ENCODE measurements at places on chromosomes 2 and 18.

DNA sequence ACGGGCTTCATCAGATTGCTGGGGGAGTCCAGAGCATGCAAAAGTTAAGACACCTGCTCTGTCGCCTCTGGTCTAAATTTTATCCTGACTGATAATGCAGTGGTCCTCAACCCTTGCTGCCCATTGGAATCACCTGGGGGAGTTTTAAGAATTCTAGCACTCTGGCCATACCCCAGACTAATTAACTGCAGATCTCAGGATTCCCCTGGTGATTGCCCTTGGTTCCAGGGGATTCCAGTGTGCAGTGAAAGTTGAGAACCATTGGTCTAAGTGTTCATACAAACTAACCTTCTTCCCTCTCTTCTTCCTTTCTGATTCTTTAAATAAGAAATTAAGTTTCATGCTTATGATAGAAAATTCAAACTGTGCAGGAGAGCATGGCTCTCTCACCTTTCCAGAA lies 105.7 kb upstream of the MGAT5 start:
- DNase-seq: no peak

DNA sequence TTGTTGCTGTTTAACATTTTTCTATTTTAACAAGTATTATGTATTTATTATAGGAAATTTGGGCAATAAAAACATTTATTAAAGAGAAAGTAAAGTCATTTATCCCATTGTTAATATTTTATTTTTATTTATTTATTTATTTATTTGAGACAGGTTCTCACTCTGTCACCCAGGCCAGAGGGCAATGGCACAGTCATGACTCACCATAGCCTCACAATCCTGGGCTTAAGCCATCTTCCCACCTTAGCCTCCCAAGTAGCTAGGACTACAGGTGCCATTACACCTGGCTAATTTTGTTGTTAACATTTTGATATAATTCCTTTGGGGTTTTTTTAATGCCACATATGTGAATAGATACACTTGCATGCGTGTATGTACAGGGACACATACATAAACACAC lies 165.9 kb upstream of the STON1 start:
- no peak for DNase-seq

GRCh38 chr18:78433562-78433961 lies 546.1 kb upstream of the SALL3 start:
- DNase-seq: no peak

DNA sequence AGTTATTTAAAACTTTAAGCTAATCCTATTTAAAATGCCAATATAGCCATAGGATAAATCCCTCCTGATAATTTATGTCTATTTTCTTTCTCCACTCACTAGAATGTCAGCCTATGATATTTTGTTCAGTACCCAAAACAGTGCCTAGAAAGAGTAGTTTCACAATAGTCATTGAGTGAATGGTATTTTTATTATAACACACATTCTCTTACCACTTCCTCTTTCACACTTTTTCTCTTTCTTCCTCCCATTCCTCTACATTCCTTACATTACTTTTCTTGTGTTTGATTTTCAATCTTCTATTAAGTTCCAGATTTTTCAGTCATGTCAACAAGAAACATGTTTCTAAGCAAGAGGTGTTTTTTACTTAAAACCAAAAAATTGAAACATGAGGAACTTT lies 327.6 kb upstream of the UBE2E3 start:
- DNase-seq: no peak

- peak; percentile 75 for DNase-seq
Measured at GRCh38 chr2:46774499-46775228, 140.9 kb downstream of the MCFD2 start.
